ENCODE measurements at places on chromosomes 6 and 20. TPM values are rescaled to one million over a fixed set of nuclear protein-coding genes. Genes with fewer than 3 reads are reported as not detected.

GJA10 gene
- total RNA-seq, result not detected

GJA1 gene
- total RNA-seq, result 431 TPM

SLC22A3 gene
- 21.4 TPM for total RNA-seq

RFX6 gene
- not detected for total RNA-seq

TEAD3 gene
- total RNA-seq, result 14.3 TPM

TTK gene
- total RNA-seq, result 12.0 TPM

RBM24 gene
- total RNA-seq, result 25.8 TPM

SAPCD1 gene
- 3.9 TPM for total RNA-seq

DYNLT2 gene
- 2.0 TPM for total RNA-seq

ADGB gene
- 0.10 TPM for total RNA-seq

SLC26A8 gene
- 0.20 TPM for total RNA-seq

LRRC1 gene
- 18.4 TPM for total RNA-seq

SGK2 gene
- 8.3 TPM for total RNA-seq

AGPAT4 gene
- total RNA-seq, result 17.2 TPM

FUCA2 gene
- total RNA-seq, result 13.6 TPM

BPI gene
- total RNA-seq, result 7.9 TPM

HLA-DQA1 gene
- total RNA-seq, result 3.2 TPM
